H9 (cell line): ENCODE measurements at places on chromosomes 2 and 18. TPM values are rescaled to one million over a fixed set of nuclear protein-coding genes. Genes with fewer than 3 reads are reported as not detected.

The KATNAL2 gene
- 20.1 and 21.7 TPM in 2 replicates for total RNA-seq

The FAM117B gene
- 24.0 and 24.5 TPM in 2 replicates for total RNA-seq

The GBX2 gene
- 0.31 and 0.46 TPM in 2 replicates for total RNA-seq

DNA sequence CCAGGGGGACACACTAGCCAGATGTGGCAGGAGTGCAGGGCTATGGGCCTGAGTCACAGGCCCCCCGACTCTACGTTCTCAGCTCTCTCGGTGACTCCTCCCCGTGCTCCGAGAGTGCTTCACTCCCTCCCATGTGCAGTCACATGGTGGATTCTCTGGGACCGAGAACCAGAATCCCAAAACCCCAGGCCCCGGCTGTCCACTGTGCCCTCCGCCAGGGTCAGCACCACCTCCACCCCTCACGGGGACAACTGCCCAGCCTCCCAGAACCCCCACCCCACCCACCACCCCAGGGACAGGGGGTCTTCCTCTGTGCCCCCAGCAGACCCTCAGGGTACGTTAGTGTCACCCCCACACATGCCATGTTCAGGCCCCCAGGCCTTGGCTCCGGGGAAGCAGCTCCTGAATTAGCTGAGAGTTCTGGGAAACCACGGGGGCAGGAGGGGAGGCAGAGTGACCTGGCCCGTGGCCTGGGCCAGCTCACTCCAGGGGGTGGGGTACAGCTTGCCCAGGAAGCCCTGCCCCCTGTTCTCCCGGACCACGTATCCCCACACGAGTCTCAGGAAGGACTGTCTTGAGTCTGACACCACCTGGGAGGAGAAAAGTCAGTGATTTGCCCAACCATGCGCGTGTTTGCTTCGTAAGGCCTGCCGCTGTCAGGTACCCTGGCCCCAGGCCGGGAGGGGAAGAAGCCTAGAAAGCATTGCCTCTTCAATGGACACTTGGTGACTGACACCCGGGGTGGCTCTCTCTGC lies 4.4 kb downstream of the RAMP1 start:
- no peak for DNase-seq

GRCh38 chr18:35193316-35193715 lies 47.5 kb upstream of the ZNF397 start:
- no peak for DNase-seq

DNA sequence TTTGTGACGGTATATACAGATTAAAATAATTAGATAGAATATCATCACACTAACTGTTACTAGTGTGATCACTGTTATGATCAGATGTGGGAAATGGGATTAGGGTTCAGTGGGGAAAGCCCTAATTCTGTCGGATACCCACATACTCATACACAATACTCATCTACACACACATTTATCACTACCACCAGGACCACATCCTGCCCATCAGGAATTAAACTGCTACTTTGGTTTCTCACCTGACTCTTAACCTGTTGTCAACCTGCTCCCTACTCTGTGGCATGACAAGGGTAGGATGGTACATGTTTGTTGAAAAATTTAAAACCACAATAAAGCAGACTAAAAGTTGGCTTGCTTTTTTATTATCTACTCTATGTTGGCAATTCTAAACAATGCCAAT lies 24.8 kb upstream of the CYP26B1 start:
- DNase-seq, result no peak

DNA sequence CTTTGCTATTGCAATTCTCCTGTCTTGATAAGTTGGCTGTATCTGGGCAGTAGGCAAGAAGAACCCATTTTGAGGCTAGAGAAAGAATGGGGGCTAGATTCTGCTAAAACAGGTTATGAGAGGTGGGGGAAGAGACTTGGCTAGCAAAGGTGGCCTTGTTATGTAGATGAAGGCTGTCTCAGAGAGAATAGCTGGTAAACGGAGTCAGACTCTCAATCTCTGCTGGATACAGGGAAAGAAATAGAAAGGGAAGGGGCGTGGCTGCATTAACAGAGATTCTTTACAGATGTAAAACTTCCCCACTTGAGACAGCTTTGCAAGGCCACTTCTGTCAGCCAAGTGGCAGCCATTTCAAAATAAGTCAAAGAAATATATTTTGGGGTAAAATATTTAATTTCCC lies 38.1 kb upstream of the ARHGAP25 start:
- no peak for DNase-seq

DNA sequence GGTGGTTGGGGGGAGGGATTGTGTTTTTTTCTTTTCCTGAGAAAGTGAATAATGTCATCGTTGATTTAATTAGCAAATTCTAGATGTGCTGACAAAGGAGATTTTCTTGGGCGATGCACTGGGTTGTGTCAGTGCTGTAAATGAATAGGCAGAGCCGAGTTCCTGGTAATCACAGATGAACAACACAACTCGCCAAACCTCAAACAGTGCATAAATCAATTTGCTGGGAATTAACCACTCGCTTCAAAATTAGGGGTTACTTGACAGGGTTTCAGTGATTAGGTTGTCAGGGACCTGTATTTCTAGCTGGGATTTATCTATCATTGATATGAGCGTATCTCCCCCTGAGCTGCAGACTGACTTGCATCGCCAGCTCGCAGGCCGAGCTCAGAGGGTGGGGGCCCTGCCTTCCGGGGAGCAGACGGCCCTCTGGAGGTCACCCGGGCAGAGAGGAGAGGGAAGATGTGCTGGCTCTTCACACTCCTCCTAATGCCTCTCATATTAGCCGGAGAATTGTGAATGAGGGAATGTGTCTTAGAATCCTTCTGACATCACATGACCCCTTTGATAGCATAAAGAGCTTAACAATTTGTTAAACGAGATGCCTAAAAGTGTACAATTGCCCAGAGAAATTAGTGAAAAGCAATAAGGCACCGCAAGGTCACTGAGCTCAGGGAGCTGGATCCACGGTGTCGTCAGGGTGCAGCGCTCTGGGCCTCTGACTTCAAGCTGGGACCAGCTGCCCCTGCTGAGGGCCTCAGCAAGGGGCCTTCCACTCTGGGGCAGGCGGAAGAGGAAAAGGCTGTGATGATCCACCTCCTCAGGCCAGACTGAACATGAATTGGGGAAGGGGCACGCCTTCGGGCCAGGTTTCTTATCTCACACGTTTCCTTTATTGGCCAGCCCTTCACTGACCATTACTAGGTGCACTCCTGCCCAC lies 48.9 kb downstream of the SMIM21 start:
- DNase-seq, result no peak
